Astrocyte of the hippocampus (primary cell): ENCODE measurements at places on chromosomes 7 and 10.

DNA sequence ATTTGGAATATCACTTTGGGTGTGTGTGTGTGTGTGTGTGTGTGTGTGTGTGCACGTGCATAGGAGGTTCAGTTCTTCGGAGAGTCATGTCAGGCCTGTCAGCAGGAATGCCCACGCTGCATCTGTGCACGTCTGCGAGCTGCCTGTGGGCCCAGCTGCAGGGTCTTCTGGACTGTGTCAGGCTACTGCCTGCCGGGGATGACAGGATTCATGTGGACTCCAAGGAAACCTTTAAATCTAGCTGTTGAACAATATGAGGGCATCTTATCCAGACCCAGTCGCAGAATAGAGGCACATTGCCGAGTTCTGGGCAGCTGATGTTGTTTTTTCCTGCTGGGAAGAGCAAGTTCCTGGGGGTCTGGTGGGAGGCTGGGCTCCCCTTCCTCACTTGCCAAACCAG, 19.0 kb downstream of the AQP1 start:
- DNase-seq, result no peak

DNA sequence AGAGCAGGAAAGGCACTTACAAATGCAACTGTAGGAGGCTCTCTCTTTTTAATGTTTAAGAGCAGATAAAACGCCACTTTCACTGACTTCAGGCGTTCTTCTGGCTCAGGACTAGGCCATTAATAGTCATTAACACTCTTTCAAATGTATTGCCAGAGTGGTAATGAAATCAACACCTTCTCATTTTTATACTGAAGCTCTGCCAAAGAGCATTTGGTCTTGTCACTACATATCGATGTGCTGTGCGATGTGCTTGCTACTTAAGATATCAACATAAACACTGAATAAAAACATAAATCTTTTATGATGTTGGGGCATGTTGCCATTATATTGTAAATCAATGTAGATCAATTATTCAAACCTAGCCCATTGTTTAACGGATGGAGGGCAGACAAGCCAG, 634.7 kb downstream of the ARL4A start:
- DNase-seq, result no peak

DNA sequence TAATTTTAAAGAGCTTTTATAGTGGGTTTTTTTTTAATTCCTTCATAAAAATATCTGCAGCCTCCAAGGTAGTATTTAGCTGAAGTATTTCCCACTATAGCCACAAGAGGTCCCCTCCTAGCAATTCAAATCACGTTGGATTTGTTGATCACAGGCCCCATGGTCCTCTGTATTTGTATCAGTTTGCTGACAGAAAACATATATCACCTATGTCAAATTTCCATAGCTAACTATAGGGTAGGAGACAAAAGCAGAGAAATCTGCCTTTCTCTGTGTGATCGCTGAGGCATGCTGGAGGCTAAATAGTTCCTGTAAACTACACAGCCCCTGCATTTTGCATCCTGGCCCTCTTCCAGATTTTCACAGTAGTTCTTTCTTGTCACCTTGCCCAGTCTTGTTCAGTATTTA, 1.7 kb upstream of the CTNNA3 start:
- DNase-seq, result peak; percentile 74

DNA sequence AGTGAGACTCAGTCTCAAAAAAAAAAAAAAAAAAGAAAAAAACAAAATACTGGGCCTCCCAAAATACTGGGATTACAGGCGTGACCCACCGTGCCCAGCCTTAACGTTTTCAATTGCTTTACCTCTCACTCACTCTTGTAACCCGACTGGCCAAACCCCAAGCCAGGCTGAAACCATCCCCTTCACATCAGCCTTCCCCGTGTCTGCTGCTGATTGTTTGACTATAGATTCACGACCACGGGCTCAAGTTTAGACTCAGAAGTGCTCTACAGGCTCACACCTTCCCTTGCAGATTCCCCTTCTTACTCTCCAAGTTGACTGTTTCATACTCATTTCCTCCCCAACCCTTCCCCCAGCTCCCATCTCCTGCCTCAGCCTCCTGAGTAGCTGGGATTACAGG, 22.3 kb downstream of the TYW1 start:
- no peak for DNase-seq

GRCh38 chr10:76681153-76681552, 956.5 kb downstream of the KCNMA1 start:
- DNase-seq, result no peak

GRCh38 chr10:95560278-95561176, 644 bp downstream of the SORBS1 start:
- DNase-seq, result peak; percentile 58
